ENCODE measurements at places on chromosomes 4 and X. TPM values are rescaled to one million over a fixed set of nuclear protein-coding genes. Genes with fewer than 3 reads are reported as not detected.

DNA sequence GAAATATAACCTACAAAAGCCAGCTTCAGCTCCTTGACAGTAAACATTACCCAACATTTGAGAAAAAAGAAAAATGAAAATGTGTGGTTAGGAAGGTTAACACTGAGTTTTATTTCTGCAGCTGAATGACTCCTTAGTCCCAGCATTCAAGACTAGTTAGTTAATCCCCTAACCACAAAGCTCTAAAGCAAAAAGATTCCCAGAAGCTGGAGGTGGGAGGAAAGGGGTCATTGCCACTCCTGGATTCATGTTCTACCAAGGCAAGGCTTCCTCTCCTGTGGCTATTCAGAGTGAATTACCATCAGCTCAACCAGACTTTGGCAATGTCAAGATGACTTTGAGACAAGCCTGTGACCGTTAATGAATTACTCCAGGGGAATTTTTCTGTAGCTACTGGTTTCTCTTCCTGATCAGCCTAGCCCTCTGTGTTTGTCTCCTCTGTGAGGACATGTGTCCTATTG lies 63.6 kb downstream of the HADH start:
- no peak for DNase-seq

GRCh38 chrX:10015355-10015722 lies 48.2 kb downstream of the CLDN34 start:
- no peak for DNase-seq

Gene NR3C2
- total RNA-seq, result 10.7 TPM

DNA sequence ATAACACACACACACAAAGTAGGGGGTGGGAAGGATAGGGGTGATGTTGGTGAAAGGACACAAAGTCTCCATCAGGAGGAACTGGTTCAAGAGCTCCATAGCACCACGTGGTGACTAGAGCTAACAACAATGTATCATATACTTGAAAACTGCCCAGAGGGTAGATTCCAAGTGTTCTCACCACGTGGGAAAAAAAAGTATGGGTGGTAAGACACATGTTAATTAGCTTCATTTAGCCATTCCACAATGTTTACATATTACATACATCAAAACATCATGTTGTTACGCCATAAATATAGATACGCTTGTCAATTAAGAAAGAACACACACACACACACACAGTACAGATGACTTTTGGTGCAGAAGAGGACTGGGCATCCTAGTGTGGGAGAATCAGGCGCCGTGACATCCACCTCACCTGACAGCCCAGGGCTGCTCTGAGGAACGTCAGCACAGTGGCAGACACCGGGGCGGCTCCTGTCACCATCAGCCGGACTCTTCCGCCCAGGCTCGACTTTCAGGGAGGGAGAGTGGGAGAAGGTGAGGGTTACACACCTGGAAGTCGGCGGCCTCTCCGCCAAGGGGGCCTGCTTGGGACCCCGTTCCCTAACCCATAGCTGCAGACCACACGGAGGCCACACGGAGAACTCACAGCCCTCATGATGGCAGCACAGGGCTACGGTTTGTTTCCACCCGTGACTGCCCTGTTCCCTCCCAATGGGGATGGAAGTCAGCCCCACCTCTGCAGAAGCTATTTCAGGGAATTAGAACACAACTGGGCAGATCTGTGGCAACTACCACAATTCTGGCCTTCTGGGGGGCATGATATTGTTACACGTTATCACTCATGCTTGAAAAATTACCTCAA lies 31.8 kb upstream of the CENPU start:
- no peak for DNase-seq

Gene CT45A2
- total RNA-seq, result not detected

DNA sequence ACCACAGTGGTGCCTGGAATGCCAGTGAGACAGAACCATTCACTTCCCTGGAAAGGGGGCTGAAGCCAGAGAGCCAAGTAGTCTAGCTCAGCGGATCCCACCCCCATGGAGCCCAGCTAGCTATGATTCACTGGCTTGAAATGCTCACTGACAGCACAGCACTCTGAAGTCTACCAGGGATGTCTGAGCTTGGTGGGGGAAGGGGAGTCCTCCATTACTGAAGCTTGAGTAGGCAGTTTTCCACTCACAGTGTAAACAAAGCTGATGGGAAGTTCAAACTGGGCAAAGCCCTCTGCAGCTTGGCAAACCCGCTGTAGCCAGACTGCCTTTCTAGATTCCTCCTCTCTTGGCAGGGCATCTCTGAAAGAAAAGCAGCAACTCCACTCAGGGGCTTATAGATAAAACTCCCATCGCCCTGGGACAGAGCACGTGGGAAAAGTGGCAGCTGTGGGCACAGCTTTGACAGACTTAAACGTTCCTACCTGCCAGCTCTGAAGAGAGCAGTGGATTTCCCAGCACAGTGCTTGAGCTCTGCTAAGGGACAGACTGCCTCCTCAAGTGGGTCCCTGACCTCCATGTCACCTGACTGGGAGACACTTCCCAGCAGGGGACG lies 32.0 kb downstream of the NAP1L2 start:
- no peak for DNase-seq

Gene UCHL1
- total RNA-seq, result 2.2 TPM

- DNase-seq, result no peak
Observed at GRCh38 chr4:15327311-15328298, 100.2 kb upstream of the C1QTNF7 start.

Gene UGT2B10
- not detected for total RNA-seq

DNA sequence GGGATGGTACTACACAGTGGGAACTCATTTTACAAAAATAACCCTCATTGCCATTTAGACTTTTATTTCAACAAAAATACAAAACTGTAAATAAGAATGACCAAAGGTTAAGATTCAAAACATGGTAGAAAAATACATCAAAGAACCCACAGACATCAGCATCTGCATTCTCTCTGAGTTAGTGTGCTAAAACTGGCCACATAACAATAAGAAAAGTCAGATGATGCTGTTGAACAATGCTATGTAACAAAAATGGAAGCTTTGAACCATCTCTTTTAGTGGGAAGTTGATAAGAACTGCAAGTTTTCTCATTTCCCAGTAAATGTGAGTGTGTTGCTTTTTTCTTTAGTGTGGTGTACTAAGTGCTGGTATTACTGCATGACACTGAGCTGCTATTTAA lies 888.4 kb upstream of the EPHA5 start:
- no peak for DNase-seq

DNA sequence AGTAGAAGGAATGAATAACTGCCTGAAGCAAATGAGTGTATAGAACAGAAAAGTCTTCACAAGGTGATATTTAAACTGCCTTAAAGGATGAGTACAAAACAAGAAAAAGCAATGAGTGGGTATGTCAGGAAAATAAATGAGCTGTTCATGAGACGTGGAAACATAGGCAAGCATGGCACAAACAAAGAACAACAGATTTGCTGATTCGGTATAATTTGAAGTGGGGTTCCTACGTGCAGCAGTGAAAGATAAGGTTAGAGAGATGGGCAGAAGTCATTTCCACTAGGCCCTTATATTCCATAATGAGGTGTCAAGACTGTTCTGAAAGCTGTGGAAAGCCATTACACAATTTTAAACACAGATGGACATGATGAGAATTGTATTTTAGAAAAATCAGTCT lies 506.6 kb downstream of the KLHL13 start:
- DNase-seq, result no peak

Gene GYPE
- not detected for total RNA-seq

Gene MBNL3
- 25.0 TPM for total RNA-seq

Gene ASMT
- total RNA-seq, result not detected

- no peak for DNase-seq
Observed at GRCh38 chrX:24093746-24094145, 39.0 kb downstream of the EIF2S3 start.

Gene DCLK2
- 0.59 TPM for total RNA-seq

- no peak for DNase-seq
Observed at GRCh38 chr4:101197350-101197749, 150.0 kb downstream of the PPP3CA start.

Gene BEX1
- total RNA-seq, result not detected

DNA sequence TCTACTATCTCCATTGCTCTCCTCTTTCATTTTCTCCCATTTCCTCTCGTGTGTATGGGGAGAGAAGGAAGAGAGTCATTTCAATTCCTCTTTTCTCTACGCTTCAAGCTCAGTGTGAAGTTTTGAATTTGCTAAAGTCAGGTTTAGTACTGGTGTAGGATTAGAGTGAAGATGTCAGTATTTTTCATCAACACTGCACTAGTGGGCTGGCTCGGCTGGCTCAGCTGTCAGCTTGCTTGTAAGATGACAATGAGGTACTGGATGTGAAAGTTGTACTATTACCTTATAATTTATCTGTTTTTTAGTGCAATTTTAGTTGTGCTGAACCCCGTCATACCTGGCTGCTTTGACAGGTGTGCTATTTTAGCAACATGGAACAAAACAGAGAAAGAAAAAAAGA lies 2.1 kb upstream of the SH2D1A start:
- DNase-seq, result no peak

GRCh38 chr4:11631416-11631815 lies 202.7 kb upstream of the HS3ST1 start:
- DNase-seq, result no peak

DNA sequence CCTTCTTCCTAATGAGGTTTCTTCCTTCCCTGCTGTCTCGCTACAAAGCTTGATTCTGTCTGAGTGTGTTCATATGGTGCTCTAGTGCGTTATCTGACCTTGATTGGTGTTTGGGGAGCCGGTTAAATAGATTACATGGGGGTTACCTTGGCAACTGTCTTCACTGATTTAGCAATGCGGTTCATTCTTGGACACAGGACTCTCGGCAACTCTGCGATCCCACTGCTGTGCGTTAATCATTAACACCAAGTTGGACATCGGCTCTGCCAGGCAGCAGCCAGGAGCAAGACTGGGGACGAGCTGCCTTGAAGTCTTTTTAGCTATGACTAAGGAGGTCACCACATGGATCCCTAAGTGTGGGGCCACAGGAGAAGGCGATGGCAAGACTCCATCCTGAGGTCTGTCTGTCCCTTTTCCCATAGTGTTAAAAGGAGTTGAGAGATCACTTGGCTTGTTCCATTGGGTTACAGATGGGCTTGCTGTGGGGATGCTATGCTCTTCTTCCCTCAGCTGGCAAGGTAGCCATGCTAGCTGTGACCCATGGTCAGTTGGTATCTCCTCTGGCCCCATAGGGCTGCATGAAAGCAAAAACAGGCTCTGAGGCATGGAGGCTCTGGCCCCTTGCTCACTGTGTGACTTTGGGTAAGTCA lies 93.4 kb upstream of the MAMLD1 start:
- no peak for DNase-seq

Gene RHOXF1
- 5.5 TPM for total RNA-seq

DNA sequence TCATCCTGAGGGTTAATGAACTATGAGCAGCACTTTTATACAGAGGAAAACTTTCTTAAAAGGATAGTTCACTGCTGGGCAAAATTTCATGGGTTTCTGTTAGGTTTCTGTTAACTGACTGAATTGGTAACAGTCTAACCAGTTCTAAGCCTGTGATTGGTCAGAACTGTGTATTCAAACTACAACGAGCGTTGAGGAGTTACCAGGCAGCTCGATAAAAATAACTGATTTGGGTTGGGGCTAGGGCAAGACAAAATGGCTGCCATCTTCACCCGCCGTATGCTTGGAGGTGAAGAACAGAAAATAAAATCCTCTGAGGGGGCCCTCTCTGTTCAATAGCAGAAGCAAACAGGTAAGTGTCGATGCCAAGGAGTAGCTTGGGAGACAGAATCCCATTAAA lies 22.0 kb downstream of the FAM133A start:
- DNase-seq, result no peak

- DNase-seq, result no peak
Observed at GRCh38 chrX:16671005-16671404, 21.0 kb downstream of the S100G start.

- DNase-seq, result peak; percentile 87
Observed at GRCh38 chrX:129653971-129654651, 645 bp downstream of the APLN start.

DNA sequence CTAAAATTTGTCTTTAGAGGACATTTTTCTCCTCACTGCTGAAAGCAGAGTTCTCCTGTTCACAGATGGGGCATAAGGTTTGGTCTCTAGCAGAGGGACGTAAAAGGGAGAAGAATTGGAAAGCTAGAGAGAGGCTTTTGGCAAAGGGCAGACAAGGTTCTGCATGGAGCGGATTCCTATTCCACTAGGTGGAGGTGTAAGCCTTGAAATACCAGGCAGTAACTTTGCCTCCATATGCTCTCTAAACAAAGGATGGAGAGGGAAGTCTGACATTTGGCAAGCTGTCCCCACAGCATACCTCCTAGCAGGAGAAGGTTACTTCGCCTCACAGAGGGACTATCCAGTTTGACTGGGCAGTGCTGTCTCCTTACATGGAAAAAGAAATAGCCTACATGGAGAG lies 174.7 kb downstream of the DACH2 start:
- no peak for DNase-seq

Gene TMEM156
- 0.12 TPM for total RNA-seq

DNA sequence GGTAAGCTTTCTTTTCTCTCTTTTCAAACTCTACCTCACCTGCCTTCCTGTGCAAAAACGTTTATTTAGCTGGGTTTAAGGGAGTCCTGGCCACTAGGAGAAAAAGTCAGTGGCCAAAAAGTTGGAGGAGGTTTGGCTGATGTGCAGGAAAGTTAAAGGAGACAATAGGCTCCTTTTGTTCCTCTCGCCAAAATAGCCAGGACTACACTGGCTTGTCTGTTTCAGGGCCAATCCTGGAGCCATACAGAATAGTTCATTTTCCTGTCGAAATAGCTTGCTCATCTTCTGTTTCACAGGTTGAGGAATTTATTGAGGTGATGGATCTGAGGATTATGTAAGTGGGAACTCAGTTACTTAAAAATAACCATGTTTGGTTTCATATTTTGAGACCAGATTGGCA lies 423 bp downstream of the HEPH start:
- no peak for DNase-seq

DNA sequence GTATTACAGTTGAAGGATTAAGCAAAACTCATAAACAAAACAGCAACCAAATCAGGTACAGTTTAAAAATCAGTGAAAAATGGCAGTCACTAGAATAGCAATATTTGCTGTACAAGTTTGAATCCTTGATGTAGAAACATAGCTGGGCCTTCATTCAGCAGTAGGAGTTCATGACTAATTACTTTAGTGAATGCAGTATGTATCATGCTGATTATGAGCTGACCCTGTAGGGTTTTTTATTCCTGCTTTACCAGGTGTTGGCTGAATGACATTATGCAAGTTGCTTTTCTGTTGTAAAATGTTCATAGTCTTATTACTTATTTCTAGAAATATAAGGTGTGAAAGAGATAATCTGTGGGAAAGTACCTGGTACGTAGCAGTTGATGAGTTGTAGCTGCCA lies 179.6 kb downstream of the CCSER1 start:
- DNase-seq, result no peak

DNA sequence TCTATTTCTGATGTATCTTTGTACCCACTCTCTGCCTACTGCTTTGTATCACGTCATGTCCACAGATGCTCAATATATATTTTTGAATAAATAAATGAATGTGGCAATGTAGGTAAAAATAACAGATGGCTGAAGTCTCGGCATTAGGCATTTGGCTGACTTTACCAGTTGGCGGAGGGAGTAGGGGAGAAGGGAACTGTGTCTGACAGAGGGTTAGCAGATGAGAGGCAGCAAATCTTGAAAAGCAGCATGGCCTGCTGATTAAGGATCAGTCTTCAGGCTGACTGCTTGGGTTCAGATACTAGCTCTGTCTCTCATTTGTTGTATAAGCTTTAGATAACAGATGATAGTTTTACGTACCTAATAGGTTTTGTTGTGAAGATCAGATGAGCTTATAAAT lies 31.9 kb upstream of the RASGEF1B start:
- no peak for DNase-seq

- no peak for DNase-seq
Observed at GRCh38 chr4:113756005-113756410, 5.5 kb downstream of the CAMK2D start.
